K562 (cell line): ENCODE measurements at places on chromosomes 4 and X. TPM values are rescaled to one million over a fixed set of nuclear protein-coding genes. Genes with fewer than 3 reads are reported as not detected.

Gene ZNF157
- total RNA-seq = not detected in 2 replicates

DNA sequence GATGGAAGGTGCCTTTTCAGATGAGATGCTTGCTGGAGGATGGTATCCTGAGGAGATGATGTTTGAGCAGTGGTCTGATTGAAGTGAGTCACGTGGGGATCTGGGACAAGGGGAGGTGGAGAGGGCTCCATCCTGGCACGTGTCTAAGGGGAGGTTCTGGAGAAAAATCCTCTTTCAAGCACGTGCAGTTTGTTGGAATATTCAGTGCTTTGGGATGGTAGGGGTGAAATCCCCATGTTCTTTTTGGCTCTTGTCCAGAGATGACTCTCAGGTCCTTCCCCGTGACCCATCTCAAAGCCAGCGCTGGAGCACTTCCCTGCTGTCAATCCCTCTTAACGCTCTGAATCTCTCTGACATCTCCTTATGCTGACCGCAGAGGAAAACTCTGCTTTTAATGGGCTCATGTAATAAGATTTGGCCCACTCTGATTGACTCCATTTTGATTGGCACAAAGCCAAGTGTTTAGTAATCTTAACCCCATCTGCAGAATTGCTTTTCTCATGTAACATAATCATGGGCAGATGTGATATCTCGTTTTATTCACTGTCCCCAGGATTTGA is 10.8 kb upstream of the KLKB1 start:
- DNase-seq = no peak

GRCh38 chr4:134174271-134174670 is 27.3 kb downstream of the PABPC4L start:
- no peak for DNase-seq

DNA sequence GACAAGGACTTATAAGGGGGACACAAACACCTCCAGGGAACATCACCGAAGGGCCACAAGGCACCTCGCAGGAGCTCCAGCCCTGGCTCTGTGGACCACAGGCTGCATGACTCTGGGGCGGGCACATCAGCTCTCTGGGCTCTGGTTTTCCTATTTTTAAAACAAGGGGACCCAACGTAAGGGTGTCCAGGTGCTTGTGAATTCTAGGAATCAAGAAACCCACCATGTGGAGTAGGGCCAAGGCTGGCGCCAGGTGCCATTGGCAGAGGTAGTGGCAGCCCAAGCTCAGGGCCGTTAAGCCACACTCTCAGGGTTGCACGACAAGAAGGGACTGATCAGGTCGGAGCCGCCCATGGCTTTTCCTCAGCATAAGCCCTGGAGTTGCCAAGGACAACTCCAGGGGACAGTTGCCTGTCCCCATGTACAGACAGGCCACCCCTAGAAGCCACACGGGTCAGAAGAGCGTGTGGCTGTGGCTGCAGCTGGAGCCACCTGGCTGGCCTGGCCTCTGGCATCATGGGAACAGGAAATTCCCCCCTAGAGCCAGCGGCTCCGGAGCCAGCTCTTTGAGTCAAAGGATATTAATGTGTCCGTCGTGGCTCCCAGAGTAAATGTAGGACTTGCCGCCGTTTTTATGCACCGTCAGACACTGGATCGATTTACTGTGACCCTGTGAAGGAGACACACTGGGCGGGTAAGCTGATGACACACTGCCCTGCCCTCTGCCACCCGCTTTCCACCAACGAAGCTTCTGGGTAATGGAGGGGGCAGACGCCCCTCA is 32.5 kb downstream of the WDR1 start:
- DNase-seq = no peak

Gene XPNPEP2
- total RNA-seq = 0.04 TPM in 1 of 2 replicates, not detected in the other
